ENCODE measurements at places on chromosomes 6 and 20.

- no peak for DNase-seq
Measured at GRCh38 chr20:18802012-18802634, 11.5 kb upstream of the SCP2D1 start.

GRCh38 chr20:24673678-24674570 lies 204.5 kb downstream of the SYNDIG1 start:
- no peak for DNase-seq

DNA sequence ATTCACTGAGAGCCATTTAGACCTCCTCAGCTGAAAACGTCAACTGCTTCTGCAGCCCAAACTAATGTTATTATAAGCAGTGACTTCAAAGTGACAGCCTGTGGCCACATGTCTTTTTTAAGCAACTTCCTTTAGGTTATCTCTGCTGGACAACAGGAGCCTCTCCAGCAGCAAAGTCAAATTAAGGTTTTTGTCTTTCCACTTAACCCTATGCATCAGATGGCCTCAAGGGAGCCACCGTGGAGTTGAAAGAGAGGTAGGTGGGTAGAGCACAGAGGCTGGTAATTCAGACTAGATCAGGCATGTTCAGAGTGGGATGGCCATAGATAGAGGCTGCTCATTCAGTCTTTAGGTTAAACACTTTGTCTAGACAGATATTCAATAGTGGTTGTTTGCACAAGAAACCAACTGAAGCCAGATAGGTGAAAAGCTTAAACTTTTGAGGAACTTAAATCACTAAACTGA lies 300.6 kb upstream of the ECI2 start:
- DNase-seq, result no peak

DNA sequence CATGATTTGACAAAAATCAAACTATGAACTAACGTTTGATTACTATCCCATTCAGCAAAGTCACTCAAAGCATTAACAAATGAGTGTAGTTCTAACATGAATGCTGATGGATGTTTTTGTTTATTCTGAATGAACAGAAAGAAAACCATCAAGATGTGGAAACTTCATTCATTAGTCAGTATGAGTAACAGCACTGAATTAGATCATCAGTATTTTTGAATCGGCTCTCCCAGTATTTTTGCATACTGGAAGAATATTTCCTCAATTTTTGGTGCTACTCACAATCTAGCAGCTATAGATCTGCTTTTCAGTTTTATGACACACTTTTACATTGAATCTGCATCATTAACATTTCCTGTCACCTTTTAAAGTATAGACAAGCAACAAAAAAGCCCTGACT lies 63.8 kb upstream of the CD83 start:
- no peak for DNase-seq

GRCh38 chr6:1188199-1188598 lies 123.7 kb upstream of the FOXQ1 start:
- DNase-seq, result no peak
